ENCODE measurements at places on chromosomes 16 and 17.

- no peak for DNase-seq
These were observed 715 bp downstream of the ENDOV start for GRCh38 chr17:80415626-80416137.

DNA sequence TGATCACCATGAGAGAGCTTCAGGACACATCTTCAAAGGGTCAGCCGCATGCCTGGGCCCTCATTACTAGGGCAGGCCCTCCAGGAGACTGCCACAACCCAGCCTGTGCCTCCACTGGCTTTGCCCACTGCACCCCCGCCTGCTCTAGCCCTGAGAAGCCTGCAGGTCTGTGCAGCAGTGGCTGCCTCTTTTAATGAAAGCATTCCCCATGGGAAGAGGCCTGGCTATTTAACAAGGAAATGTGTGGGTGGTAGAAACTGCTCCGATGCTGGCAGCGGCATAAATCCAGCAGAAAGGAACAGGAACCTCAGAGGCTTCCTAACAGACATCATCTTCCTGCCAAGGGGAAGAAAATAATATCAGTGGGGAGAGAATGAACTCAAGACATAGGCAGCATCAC, 375 bp upstream of the KRT32 start:
- DNase-seq, result no peak

DNA sequence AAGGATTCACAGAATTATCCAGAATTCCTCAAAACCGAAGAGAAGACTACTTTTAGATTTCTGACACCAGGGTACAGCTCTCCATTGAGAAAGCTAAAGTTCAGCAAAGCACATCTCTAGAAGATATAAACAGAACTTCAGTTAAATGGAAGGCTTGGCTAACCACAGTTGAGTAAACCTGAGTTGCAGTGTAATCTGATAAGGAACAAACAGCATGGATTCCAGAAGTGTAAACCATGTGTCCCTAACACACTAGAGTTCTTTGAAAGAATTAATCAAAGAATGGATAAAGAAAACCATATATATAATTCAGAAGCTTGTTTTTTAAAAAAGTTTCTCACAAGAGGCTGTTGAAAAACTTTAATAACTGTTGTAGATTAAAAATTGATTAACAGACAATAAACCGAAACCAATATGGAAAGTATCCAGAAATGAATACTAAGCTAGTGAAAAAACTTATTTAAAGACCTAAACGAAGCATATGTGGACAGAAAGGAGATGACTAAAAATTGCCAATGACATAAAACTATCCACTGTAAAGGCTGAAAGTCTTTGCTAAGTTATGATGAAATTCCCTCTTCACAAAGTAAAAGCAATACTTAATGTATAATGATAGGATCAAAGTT, 4.3 kb downstream of the RNF43 start:
- no peak for DNase-seq

DNA sequence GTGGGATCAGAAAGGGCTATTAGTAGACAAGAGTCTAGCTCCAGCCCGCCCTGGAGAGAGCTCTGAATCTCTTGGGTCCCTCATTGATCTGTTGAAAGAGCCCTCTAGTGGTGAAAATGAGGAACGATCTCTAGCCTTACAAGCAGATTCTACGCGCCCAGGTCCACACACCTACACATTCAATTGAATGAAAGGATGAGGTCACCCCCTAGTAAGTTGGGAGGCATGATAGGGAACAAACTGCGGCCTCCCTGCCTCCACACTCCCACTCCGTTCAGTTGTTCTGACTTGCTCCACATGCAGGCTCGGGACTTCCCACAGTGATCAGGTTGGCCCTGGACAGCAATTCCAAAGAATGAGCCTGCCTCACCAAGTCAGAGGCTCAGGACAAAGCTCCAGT, 2.9 kb upstream of the CACNG3 start:
- DNase-seq, result no peak

DNA sequence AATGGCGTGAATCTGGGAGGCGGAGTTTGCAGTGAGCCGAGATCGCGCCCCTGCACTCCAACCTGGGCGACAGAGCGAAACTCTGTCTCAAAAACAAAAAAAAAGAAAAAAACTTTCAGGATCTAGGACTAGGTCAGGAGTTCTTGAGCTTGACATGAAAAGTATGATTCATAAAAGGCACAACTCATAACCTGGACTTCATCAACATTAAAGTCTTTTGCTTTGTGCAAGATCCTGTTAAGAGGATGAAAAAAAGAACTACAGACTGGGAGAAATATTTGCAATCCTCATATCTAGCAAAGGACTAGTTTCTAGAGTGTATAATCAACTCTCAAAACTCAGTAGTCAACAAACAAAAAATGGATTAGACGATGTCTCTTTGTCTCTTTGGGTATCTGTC, 40.0 kb downstream of the TBC1D16 start:
- no peak for DNase-seq

DNA sequence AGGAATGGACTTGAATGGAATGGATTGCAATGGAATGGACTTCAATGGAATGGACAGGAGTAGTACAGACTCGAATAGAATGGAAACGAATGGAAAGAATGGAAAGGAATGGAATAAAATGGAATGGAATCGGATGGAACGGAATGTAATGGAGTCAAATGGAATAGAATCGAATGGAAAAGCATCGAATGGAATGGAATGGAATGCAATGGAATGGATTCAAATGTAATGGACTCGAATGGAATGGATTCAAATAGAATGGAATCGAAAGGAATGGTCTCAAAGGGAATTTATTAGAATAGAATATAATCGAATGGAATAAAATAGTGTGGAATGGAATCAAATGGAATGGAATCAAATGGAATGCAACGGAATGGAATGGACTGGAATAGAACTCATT, 484.9 kb upstream of the WSB1 start:
- no peak for DNase-seq

DNA sequence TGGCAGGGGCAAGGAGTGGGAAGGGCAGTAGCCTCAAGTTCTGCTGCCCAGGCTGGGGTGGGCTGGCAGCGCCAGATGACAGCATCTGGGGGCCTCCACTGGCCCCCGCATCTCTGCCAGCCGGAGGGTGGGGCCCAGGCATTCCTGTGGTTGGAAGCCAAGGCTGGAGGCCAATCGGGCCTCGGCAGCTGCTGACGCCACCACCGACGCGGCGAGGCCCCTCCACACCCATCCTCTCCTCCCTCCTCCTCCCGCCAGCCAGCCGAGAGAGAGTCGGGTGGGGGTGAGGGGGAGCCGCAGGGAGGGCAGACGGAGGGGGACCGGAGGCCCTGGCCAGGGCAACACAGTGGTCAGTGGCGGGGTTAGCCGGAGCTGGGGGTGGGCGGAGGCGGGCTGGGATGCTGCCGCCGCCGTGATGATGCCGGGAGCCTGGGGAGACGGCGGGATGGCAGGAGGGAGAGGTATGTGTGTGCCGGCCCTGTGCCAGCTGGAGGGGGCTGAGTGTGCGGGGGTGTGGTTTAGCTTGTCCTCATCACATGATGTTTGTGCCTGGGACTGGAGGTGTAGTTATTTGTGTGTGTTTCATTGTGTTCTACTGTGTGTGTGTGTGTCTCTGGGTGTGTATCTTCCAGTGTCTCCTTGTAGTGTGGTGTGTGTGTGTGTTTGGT, 36.6 kb downstream of the ARHGAP23 start:
- DNase-seq, result no peak

DNA sequence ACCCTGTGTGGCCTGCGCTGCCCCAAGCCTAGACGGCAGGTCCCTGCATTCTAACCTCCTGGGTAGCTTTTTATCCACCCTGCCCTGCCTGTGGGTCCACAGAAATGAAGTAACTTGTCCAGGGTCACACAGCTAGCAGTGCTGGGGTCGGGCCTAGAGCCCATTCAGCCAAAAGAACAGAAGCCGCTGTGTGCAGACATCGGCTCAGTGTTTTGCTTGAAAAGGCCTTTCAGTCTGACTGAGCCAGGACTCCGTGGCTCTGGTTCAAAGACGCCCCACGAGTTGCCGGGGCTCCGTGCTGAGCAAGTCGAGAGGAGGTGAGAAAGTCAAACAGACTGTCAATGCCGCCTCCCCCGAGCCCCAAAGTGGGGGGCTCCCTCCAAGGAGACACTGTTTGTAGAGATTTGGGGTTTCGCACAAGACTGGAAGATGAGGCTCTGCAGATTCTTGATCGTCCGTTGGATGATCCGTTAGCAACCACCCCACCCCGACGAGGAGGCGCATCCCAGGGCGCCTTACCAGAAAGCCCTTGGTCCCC, 226.2 kb downstream of the NTN1 start:
- no peak for DNase-seq

DNA sequence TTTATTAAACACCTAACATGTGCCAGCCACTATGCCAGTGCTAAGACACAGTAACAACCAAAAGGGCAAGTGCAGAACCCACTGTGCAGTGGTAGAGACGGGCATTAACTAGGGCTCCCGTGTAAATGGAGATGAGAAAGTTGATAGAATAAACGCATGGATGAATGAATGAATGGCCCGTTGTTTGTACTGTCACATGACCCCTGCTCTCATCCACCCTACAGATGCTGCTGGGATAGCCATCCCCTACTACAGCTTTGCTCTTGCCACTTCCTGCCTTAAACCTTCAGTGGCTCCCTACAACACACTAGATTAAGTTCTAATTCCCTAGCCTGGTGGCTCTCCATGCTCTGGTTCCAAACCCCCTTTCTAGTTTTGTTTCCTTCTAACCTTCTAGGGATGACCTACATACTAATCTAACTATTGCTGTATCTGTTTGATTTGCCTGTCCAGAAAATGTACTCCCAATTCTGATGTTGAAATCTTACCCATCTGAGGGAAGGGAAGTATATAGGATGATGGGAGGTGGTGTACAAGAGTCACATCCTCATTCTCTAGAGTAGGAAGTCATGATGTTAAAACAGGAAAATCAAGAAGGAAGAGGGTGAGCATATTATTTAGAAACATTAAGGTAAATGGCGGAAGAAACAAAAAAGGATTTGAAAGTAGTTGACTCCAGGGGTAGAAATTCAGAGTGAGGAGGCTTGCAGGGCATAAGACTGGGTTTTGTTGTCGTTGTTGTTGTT, 11.4 kb upstream of the TNRC6C start:
- no peak for DNase-seq

- no peak for DNase-seq
These were observed 28.0 kb downstream of the NXN start for GRCh38 chr17:951325-952132.

DNA sequence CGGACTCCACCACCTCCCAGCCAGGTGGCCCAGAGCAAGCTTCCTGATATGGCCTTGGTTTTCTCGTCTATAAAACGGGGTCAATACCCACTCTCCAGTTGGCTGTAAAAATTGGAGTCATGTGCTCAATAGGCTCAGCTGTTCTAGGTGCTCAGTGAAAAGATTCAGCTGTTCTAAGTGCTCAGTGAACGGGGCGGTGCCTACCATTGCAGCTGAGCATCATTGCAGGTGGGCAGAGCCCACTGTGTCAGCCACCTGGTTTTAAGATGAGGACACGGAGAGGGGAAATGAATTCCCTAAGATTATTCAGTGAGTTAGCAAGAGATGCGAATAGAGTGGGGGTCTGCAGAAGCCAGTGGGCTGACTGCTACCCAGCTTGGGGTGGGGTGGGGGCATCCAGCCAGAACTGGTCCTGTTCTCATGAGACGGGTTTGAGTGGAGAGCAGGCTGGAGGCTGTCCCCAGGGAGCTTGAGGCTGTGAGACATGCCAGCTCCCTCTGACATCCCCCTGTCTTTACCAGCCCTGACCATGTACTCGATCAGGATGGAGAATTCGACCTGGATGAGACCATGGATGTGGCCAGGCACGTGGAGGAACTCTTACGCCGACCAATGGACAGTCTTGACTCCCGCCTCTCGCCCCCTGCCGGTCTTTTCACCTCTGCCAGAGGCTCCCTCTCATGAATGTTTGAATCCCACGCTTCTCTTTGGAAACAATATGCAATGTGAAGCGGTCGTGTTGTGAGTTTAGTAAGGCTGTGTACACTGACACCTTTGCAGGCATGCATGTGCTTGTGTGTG, 21.9 kb downstream of the STAT5A start:
- DNase-seq, result no peak

GRCh38 chr17:49845321-49845720, 2.5 kb downstream of the TAC4 start:
- no peak for DNase-seq

GRCh38 chr16:12433691-12434390, 369.8 kb downstream of the CPPED1 start:
- no peak for DNase-seq

DNA sequence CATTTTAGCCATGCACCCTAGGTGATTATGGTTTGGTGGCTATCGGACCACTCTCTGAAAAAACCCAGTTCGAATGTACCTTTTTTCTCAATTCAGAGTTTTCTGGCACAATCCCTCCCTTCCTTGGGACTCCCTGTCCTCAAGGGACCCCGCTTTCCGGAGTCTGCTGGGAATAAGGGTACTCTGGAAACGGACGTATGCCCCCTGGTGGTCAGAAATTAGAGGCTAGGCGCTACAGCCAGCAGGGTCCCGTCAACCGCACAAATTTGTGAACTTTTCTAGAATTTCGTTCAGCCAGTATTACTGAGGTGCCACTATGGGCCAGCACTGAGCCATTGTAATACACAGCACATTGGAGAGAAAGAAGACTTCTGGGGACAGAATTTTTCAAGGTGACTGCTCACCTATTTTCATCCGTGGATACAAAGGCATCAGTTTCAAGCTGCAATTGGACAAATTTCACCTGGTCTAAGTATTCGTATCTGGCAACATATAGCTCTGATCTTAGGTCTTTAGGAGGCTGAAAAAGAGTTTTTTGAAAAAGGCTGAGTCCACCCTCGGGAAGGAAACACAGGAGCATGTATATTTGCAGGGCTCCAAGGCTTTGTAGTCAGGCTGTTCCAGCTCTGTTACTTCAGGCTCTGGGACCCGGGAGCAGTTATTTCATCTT, 27.1 kb upstream of the CRYBA1 start:
- peak; percentile 67 for DNase-seq

- no peak for DNase-seq
These were observed 762.0 kb downstream of the KCNJ18 start for GRCh38 chr17:22454070-22454999.

- DNase-seq, result no peak
These were observed 25.9 kb upstream of the SPATA32 start for GRCh38 chr17:45287526-45288500.

DNA sequence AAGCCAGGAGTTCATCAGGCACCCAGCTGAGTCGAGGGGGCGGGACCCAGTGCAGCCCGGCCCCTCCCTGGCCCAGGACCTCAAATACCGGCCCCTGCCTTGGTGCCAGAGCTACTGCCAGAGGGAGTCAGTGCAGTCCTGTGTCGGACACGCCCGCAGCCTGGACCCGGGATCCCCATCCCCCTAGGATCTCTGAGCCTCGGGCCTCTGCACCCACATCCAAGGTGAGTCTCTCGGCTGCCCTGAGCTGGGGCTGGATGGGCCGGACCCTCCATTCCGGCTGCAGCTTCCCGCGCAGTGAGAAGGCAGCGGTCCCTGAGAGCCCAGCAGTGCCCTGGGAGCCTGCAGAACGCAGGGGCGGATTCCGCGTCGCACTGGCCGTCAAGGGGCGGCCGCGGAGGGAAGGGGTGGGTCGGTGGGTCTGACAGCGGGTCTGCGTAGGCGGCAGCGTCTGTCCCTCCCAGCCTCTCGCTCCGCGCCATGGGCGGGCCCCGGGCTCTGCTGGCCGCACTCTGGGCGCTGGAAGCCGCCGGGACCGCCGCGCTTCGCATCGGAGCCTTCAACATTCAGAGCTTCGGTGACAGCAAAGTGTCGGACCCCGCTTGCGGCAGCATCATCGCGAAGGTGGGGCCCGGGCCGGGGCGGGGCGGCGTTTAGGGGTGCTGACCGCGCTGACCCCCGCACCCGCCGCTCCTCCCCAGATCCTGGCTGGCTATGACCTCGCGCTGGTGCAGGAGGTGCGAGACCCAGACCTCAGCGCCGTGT, at the start of gene DNASE1L2:
DNASE1L2 (plus strand) TSS at position 108 of the 765 bp plus-strand sequence; CDS start at position 481, 373 bp downstream.
- DNase-seq, result no peak

Data from CD4-positive, alpha-beta T cell treated with Interleukin-15 for 1 hour (primary cell).